Stimulated activated CD8-positive, alpha-beta memory T cell treated with anti-CD3 and anti-CD28 coated beads, Interleukin-15, amount 100 ng/mL, for 4 hours (primary cell): ENCODE measurements at places on chromosomes 11 and 22.

GRCh38 chr11:91819777-91820176 is 404.8 kb upstream of the FAT3 start:
- DNase-seq, result no peak

DNA sequence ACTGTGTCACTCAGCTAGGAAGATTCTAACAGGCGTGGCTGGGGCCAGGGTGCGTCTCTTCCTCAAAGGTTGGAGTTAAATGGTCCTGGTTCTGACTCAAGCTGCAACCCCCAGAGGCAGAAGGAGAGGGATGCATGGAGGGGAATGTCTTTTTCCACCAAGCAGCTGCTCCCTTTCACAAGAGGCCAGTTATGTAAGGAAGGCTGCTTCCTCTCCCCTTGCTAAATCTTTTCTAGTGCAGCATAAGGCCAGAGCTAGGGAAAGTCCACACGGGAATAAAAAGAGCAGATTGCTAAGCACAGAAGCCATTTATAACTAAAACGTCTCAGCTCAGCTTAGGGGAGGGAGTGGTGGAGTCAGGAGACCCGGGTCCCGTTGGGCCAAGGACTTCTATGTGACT is 10.0 kb downstream of the PVALB start:
- no peak for DNase-seq

DNA sequence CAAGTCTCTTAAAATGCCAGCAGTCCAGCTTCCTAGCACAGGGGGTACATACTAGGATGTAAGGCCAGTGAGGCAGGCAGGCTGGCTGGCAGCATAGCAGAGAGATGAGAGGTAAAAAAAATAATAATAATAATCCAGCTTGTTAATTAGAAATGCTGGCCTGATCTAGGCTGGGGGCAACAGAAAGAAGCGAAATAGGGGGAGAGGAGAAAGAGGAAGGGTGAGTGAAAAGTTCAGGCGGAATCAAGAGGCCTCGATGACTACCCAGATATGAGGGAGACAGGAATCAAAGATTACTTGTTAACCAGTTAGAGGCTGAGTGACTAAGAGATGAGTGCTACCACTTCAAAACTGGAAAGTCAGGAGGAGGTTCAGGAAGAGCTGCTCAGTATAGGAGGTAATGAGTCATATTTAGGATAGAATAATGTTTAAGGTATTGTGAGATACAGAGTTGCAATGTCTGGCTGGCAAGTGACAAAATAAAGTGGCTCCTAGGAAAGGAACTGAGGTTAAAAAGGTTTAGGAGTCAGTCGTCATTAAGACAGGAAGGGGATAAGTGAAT is 2.8 kb downstream of the ALKBH8 start:
- DNase-seq, result no peak

- DNase-seq, result no peak
These were observed 13.5 kb upstream of the OAF start for GRCh38 chr11:120197251-120197891.

DNA sequence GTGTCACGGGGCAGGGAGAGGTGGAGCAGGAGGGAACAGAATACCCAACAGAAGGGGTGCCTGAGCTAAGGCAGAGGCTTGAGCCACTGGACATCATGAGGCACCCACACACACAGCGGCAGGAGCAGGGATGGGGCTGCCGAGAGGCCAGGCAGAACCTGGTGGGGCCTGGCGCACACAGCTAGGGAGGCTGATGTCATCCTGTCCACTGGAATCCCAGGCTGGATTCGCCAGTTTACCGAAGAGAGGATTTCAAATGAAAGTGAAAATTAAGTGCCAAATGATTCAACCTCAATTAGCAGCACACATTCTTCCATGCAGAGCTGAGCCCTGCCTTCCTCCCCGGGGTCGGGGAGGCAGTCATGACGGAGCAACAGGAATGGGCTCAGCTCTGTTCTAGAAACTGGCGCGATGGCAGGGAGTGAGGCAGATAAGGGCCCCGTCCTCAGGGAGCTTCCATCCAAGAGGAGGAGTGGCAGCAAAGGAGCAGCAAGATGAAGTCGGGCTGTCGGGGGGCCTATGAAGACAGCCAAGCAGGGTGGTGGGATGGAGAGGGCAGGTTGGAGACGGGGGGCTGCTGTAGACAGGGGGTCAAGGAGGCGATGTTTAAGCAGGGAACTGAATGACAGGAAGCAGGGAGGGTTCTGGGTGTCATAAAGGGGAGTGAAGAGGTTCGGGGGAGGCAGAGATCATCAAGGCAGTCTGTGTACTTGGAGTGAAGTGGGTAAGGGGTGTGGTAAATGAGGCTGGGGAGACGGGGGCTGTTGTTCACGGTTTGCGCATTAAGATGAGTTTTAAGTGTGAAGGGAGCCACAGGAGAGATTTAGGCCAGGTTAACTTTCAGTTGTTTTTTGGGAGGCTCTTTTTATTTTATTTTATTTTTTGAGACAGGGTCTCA is 6.4 kb downstream of the RAC2 start:
- DNase-seq, result no peak

DNA sequence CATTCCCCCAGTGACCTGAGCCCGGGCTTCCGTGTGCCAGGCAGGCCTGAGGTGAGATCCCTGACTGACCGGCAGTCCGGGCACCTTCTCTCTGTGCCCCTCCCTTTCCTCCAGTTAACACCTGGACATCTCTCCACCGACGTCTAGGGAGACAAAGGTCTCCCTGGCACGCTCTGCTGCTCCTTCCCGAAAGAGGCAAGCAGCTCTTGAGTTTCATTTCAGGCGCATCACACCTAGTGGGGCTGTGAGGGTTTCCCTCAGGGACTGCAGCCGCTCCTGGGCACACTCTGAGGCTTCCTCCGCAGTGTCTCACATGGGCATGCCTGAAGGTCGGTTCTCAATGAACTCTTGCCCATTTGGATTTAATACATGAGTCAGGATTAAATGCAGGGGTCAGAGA is 322.7 kb downstream of the CTTN start:
- no peak for DNase-seq
